ENCODE measurements at places on chromosomes 1 and 21.

DNA sequence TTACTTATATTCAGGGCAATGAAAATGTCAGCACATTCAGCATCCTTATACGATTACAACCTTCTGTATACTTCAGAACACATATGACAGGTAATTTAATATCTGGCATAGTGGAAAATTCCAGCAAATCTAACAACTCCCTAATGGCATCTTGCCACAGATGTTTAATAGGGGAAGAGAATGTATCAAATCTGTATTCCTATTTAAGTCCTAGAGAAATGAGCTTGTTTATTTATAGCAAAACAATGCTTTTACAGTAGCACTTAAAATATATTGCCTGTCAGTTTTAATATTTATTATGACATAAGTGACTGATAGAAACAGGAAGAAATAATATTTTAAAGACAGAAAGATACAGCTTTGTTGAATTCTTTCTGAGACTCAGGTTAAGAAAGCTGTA is 1101.8 kb upstream of the B3GALT2 start:
- DNase-seq, result no peak

GRCh38 chr1:220921498-220921897 is 42.3 kb downstream of the HLX start:
- no peak for DNase-seq

- DNase-seq, result no peak
Observed at GRCh38 chr1:151159373-151159772, 2.9 kb downstream of the TNFAIP8L2 start.

- no peak for DNase-seq
Observed at GRCh38 chr1:160161965-160162705, 10.7 kb downstream of the ATP1A4 start.

GRCh38 chr1:54157401-54157800 is 4.6 kb upstream of the CDCP2 start:
- DNase-seq, result no peak

DNA sequence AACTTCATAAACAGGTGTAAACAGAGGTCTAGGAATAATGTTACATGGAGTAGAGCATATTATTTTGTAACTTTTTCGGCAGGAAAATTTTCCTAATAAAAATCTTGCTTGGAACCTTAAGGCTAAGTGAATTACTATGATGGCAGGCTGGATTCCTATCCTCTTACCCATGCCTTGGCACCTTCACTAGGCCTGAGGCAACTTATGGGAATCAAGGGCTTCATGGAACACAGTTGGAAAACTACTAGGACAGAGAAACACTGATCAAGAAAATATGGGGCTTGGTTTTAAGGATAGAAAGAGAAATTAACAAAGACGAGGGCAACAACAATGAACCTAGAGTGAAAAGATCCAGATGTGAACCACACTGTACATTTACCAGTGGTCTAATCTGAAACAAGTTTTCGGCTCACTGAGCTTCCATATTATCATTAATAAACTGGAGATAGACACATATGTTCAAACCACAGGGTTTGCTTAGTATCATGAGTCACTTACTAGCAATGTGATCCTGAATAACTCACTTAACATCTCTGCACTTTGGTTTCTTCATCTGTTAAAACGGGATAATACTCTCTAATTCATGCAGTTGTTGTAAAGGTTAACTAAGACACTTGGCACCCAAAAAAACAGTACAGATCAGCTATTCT is 68.5 kb downstream of the GPATCH2 start:
- no peak for DNase-seq

DNA sequence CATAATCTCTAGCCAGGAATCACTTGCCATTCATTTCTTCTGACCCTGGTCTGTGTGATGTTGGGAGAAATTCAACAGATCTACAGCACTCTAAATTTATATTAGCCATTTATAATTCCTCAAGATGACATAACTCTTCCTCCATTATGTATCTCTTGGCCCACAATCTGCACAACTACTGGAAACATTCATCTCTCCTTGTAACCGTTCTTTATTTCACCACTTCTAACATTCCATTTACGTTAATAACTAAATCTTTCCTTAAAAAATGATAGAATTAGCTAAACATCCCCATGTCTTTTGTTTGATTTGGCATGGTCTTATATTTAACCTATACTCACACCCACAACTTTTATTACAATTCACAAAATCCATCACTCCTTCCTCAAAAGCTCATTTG is 166.0 kb downstream of the COL11A1 start:
- no peak for DNase-seq

DNA sequence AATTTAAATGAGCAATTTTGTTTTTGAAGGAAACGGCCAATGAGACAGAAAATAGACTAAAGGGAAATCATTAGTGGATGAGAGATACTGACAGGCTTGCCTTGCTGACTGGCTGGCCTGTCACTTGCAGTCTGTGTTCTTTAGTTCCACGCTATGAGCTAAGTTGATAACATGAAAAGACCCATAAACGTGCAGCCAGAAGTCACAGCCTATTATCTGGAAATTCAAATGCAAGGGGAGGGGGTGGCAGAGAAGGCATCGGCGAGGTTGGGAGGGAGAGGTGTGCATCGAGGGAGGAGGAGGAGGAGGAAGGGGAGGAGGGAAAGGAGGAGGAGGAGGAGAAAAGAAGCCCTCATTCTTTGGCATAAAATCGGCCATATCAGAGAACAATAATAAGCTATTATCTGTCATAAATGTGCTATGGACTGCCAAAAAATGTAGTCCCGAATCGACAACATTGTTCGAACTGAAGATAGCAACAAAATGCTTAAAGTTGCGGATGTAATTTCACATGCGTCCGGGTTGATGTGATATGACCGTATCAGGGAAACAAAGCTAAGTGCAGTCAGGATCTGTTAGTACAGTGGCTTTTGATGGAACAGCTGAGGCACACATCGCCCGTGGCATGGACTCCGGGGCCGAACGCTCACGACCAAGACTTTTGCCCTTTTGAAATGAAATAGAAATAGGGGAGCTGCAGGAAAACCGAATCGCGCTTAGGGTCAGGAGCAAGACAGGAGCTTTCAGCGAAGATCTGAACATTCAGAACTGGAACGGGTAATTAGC is 11.6 kb upstream of the BARHL2 start:
- DNase-seq, result no peak

- no peak for DNase-seq
Observed at GRCh38 chr1:14602136-14602535, 3.7 kb downstream of the KAZN start.
